ENCODE measurements at places on chromosomes 6 and 20.
A peak's percentile ranks its signal among the peaks of the same experiment; 100 is the strongest.

GRCh38 chr6:55833284-55833683 is 42.1 kb downstream of the BMP5 start:
- no peak for DNase-seq

- no peak for DNase-seq
Observed at GRCh38 chr6:3911130-3911529, 62.0 kb downstream of the FAM50B start.

GRCh38 chr6:36977470-36977941 is 8.5 kb downstream of the MTCH1 start:
- DNase-seq, result no peak

- DNase-seq, result no peak
Observed at GRCh38 chr6:50849796-50850180, 31.1 kb downstream of the TFAP2B start.

GRCh38 chr6:56040223-56040622 is 164.8 kb upstream of the BMP5 start:
- no peak for DNase-seq

DNA sequence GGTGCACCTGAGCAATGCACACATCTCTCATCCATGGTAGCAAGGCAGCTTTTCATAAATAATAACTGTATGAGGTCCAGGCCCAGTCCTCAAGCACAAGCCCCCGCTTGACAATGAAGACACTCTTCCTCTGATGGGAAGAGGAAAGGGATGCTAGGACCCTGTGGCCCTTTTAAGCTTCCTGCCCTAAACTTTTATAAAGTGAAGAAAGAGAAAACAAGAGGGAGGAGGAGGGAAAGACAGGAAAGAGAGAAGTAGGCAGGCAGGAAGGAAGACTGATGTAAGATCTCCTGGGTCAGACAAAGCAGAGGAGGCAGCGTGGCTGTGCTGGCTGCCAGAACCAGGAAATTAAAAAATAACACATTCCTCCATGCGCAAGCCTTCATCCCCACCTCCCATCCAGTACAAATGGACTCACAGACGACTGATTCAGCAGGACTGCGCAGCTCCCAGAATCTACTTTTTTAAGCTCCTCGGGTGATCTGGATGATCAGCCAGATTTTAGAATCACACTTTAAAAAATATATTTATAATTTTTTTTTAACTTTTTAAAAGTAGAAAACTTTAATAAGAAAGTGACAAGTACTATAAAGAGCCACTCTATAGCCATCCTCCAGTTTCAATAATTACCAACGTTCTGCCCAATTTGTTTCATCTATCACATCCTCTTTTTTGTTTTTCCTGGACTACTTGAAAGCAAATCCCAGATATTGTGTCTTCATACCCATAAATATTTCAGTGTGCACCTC is 16.5 kb downstream of the TNFAIP3 start:
- no peak for DNase-seq

GRCh38 chr6:166075186-166075585 is 92.5 kb downstream of the TBXT start:
- no peak for DNase-seq

DNA sequence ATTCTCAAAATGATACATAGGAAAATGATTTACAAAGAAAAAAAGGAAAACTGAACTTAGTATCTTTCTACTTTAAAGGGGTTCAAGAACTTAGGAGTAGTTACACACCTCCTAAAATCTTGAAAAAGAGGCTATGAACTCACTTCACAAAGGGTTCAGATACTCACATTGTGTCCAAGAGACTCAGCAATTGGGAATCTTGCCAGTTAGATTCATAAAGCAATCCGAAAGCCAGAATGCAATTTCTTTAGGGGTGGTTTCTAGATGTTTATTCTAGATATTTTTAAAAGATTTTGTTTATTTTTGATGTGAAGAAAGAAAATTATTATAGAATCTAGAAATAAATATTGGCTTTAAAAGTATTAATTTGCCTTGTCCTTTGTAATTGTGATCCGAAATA is 1.7 kb upstream of the MYB start:
- DNase-seq, result peak; percentile 43

- no peak for DNase-seq
Observed at GRCh38 chr6:158772851-158773371, 46.3 kb downstream of the EZR start.

DNA sequence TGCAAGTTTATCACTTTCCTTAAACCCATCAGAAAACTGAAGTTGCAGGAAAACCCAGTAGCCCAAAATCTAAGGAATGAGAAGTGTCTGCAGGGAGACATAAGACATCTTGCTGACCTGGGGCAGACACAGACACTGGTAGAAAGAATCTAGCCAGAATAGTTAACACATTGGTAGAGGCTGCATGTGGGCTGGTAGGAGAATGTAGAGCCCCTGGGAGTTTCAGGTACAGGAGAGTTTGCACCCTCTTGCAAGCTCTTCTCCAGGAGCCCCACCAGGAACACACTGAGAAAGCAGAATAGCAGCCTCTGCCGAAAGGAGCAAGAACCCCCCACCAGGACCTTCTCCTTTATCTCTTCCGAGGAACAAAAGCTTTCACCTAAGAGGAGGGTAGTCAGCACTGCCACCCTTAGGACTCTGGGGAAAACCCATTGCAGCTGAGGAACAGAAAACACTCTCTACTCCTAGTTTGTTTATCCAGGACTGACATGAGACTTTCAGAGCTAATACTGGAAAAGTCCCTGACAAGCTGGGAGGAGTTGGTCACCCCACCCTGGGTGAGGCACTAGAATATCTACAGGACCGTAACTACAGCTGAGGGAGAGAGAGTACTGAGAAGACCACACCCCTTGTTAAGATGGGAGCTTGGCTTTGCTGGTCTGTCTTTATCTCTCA is 10.5 kb upstream of the OGFRL1 start:
- DNase-seq, result peak; percentile 24

GRCh38 chr6:140533526-140533925 is 1159.1 kb upstream of the CITED2 start:
- no peak for DNase-seq

DNA sequence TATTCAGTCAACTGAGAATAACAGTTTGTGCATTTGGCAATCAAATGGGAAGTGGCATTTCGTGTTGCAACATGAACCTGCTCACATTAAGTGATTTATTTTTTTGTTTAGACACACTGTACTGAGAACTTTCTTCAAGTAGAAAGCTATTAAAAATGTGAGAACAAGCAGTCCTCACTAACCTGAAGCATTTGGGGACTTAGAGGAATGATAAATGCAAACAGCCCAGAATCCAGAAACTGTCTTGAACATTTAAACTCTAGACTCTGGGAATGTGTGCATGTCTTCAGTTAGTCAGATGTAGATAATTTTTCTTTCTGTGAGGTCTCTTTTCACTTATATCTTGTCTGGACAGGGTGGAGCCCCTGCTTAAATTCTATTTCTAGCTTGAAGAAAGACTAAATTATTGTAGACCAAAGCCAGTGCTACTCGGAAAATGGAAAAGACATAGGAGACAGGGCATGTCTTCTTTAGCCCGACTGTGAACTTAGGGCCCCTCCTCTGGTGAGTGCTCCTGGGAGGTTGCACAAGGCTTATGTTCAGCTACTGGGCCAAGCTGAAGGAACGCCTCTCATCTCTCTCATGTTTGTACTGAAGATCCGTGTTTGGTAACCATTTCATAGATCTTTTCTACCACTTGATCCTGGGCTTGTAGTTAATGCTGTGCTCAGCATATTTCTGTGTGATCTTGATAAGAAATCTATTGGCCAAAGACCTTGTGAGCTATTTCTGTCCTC is 70.1 kb downstream of the SLX4IP start:
- DNase-seq, result no peak

- DNase-seq, result no peak
Observed at GRCh38 chr6:44676246-44676790, 288.8 kb downstream of the CDC5L start.

GRCh38 chr6:44262467-44263353 is 2.6 kb downstream of the NFKBIE start:
- DNase-seq, result no peak

DNA sequence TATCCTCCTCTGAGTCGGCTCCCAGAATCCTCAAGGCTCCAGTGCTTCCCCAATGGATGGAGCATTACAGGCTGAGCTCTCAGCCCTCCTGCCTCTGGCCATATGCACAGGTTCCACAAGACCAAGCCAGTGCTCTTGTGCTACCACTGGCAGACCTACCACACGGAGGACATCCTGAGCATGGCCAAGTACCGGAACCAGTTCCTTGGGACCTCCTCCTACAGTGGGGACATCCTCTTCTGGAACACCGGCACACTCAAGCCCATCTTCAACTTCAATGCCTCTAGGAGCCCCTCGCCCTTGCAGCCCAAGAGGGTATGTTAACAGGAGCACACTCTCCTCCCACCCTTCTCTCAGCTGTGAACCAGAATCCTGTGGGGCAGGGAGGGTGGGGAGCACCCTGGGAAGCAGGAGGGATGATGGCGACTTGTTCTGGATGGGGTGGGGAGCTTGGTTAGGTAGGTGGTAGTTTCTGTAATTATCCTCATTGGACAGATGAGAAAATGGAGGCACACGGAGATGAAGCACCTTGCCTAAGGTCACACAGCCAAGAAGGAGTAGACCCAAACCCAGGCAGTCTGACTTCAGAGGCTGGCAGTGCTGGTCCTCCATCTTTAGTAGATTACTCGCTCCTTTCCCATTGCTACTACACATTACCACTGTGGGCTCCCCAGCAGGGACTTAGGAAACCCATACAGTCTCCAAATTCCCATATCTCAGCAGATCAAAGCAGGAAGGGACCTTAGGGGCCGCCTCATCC is 58.6 kb downstream of the EFCAB8 start:
- DNase-seq, result no peak

GRCh38 chr20:62234339-62234738 is 4.0 kb upstream of the OSBPL2 start:
- no peak for DNase-seq

GRCh38 chr6:111764238-111765175 is 108.7 kb downstream of the FYN start:
- no peak for DNase-seq

DNA sequence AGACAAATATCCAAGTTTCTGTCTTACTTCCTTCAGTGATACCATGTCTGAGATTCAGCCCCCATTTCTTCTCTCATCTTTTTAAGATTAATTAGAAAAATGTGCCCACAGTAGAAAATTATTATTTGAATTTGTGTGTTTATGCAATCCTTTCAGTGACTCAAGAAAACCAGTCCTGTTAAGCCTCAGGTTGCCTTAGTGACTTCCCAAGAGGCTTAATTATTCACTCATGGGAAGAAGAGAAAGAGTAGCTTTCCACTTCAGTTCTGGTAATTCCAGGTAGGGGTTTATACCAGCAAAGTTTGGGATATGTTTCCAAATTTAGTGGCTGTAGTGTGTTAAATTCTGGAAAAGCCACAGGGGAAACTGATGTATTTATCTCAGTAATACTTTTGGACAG is 149.1 kb downstream of the RIMS1 start:
- no peak for DNase-seq

- no peak for DNase-seq
Observed at GRCh38 chr6:2008383-2008976, 236.9 kb downstream of the GMDS start.

DNA sequence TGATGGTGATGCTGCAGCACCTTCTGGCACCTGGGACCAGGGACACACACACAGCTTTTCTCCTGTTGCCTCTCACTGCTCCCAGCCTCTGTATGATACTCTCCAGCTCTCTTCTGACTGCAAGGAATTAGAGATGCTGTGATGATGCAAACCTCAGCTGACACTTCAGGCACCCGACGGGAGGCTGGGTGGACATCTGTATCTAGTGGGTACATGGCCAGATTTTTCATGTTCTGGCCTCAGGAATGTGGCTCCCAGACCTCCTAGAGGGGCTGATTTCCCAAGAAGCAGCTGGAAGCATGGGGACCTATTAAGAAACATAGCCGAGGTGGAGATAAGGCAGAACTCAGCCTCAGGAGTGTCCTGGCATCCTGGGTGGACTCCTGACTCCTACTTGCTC is 6.8 kb upstream of the EPB41L1 start:
- no peak for DNase-seq

GRCh38 chr6:46539866-46540265 is 48.6 kb upstream of the RCAN2 start:
- DNase-seq, result no peak

DNA sequence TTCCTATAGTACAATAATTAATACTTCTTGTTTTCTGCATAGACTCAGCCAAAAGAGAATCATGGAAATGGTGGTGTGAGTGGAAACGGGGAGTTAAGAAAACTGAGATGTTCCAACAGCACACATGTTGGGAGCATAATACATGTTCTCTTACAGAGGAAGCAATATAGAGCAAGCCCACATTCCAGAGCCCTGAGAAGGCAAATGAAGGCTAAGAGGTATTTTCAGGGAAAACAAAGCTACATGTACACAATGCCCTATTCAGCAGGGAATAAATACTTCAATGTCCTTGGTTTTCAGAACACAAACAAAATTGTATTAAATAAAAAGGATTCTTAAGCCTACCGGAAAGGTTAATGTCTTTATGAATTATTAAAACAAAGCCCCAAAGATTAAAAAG is 35.1 kb upstream of the SMIM8 start:
- no peak for DNase-seq

GRCh38 chr6:53038141-53038540 is 27.1 kb upstream of the FBXO9 start:
- no peak for DNase-seq

DNA sequence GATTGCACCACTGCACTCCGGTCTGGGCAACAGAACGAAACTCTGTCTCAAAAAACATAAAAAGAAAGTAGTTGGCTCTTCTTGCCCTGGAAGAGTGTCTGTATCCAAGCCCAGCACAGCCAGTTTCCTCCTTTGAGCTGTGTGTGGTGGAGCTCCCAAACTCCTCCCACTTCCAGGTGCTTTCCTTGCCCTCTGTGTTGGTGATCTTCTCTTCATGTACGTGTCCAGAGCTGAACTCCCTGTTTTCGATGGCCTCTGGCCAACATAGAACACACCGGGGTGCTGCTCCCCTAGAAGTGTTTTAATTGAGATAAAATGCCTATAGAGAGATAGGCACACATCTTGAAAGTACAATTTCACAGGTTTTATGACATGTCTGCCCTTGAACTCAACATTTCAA is 16.7 kb upstream of the SGK2 start:
- DNase-seq, result no peak

DNA sequence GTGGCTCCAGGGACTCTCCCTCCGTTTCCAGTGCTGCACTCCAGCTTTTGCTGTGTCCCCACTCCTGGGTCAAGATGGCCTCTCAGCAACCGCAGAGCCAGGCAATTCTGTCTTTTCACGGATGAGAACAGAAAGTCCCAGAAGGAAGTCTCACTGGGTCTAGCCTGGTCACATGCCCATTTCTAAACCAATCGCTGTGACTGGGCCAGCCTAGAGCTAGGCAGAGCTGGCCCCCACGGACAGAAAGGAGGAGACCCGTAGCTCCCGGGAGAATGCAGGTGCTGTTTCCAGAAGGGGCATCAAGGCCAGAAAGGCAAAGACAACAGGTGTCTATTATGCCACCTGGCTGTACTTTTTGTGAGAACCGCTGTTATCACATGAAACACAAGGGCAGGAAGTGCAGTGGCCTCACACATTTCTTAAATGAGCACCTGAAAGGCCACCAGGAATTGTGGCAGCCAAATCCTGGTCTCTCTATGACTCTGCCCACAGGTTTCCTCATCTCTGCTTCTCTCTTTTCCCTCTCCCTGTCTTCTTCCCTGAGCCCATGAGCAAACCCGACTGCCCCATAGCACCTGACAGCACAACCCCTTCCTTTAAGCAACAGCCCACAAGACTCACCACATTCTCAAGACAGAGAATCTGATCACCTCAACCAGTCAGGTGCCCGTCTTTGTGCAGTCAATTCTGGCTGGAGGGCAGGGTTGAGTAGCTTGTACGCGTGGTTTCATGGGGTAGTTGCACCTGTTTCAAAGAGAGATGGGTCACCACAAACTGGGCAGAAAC is 37.1 kb upstream of the B4GALT5 start:
- DNase-seq, result peak; percentile 95

Measured in RPMI8226 (cell line).